HEK293T (cell line): ENCODE measurements at places on chromosomes 7 and 10.

DNA sequence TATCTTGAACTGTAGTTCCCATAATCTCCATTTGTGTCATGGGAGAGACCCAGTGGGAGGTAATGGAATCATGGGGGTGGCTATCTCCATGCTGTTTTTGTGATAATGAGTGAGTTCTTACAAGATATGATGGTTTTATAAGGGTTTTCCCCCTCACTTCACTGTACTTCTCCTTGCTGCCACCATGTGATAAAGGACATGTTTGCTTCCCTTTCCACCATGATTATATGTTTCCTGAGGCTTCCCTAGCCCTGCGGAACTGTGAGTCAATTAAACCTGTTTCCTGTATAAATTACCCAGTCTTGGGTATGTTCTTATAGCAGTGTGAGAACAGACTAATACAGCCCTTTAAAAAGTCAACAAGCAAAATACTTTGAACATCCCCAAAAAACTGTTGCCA lies 427.7 kb downstream of the HTR7 start:
- no peak for DNase-seq

GRCh38 chr7:99090771-99091542 lies 53.0 kb downstream of the SMURF1 start:
- no peak for DNase-seq

GRCh38 chr7:5284304-5285281 lies 1.9 kb downstream of the SLC29A4 start:
- peak; percentile 68 for DNase-seq

DNA sequence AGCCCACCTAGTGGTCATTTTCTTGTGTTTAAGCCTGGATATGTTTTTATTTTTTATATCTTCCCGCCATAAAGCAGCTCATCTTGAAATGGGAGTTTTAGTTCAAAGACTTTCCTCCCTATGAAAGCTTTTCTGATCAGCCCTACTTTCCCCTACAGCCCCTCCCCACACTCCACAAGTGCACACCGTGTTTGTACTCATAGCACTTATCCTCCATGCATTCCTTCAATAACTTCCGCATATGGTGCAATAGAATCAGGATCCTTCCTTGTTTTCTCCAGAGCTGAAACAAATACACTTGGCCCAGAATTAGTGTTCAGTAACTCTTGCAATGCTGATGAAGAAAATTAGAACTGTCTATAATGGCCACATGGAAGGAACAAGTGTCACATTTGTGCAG lies 235.9 kb downstream of the KCNMA1 start:
- no peak for DNase-seq

GRCh38 chr10:85902051-85902450 lies 464.5 kb downstream of the GRID1 start:
- no peak for DNase-seq

- DNase-seq, result no peak
These were observed 39.4 kb upstream of the ARHGAP21 start for GRCh38 chr10:24762966-24763623.

GRCh38 chr7:12641196-12641595 lies 46.2 kb upstream of the ARL4A start:
- DNase-seq, result no peak

- DNase-seq, result peak; percentile 13
These were observed 1212.8 kb downstream of the REEP3 start for GRCh38 chr10:64733980-64734379.
